ENCODE measurements at places on chromosomes 3 and 15. TPM values are rescaled to one million over a fixed set of nuclear protein-coding genes. Genes with fewer than 3 reads are reported as not detected.

ACKR2 gene
- 17.6 TPM for total RNA-seq

GATM gene
- 570 TPM for total RNA-seq

LIPC gene
- total RNA-seq, result 202 TPM

ATP13A5 gene
- not detected for total RNA-seq

PLSCR5 gene
- not detected for total RNA-seq

CMTM8 gene
- total RNA-seq, result 17.1 TPM

SLC22A14 gene
- total RNA-seq, result not detected

CRYGS gene
- total RNA-seq, result 2.6 TPM

TMEM43 gene
- total RNA-seq, result 9.3 TPM

LRRC31 gene
- total RNA-seq, result 1.7 TPM

GBE1 gene
- 27.3 TPM for total RNA-seq

RASL12 gene
- total RNA-seq, result 0.15 TPM

CCDC33 gene
- total RNA-seq, result not detected

SPSB4 gene
- total RNA-seq, result 0.35 TPM

PDZRN3 gene
- total RNA-seq, result 1.3 TPM

RTP1 gene
- not detected for total RNA-seq

ZPLD1 gene
- not detected for total RNA-seq

VGLL4 gene
- 13.8 TPM for total RNA-seq

TATDN2 gene
- total RNA-seq, result 12.9 TPM

SPINT1 gene
- 1.6 TPM for total RNA-seq

COLQ gene
- total RNA-seq, result 1.3 TPM

SEMA3F gene
- total RNA-seq, result 4.0 TPM

SOX14 gene
- total RNA-seq, result not detected

CIDEC gene
- total RNA-seq, result 0.83 TPM

GOLGB1 gene
- total RNA-seq, result 26.1 TPM

RAD51 gene
- total RNA-seq, result 0.38 TPM

SPATA12 gene
- total RNA-seq, result not detected

FBXL22 gene
- total RNA-seq, result 0.53 TPM

FEZF2 gene
- not detected for total RNA-seq

TEX55 gene
- total RNA-seq, result not detected

SEMA5B gene
- total RNA-seq, result 1.0 TPM

RPL14 gene
- total RNA-seq, result 638 TPM

CHRNA5 gene
- 0.35 TPM for total RNA-seq

ANKUB1 gene
- total RNA-seq, result not detected

CPNE9 gene
- not detected for total RNA-seq

SEMA7A gene
- total RNA-seq, result 0.53 TPM

ALDH1A2 gene
- total RNA-seq, result 29.0 TPM

IGF1R gene
- total RNA-seq, result 3.3 TPM

CD86 gene
- 1.4 TPM for total RNA-seq

GRK7 gene
- not detected for total RNA-seq

TMCC1 gene
- total RNA-seq, result 33.9 TPM

CD96 gene
- total RNA-seq, result 0.40 TPM

FMN1 gene
- total RNA-seq, result 1.2 TPM

CCR1 gene
- 2.3 TPM for total RNA-seq

CASR gene
- total RNA-seq, result 0.30 TPM

SSUH2 gene
- total RNA-seq, result not detected

ADAMTS7 gene
- 0.86 TPM for total RNA-seq

C2CD4B gene
- total RNA-seq, result 0.75 TPM

HOMER2 gene
- total RNA-seq, result 61.3 TPM

SPG11 gene
- 40.6 TPM for total RNA-seq

CNTN3 gene
- 5.7 TPM for total RNA-seq

CDHR4 gene
- total RNA-seq, result not detected

ALG3 gene
- 38.8 TPM for total RNA-seq

SLC2A2 gene
- 351 TPM for total RNA-seq

LRTM1 gene
- total RNA-seq, result not detected

UBAP1L gene
- 5.5 TPM for total RNA-seq

Data from left lobe of liver (tissue), 2 donors.